NCI-H510A (cell line): ENCODE measurements at places on chromosomes 1 and 21.

GRCh38 chr1:48214820-48215219, 7.7 kb upstream of the SLC5A9 start:
- no peak for DNase-seq

DNA sequence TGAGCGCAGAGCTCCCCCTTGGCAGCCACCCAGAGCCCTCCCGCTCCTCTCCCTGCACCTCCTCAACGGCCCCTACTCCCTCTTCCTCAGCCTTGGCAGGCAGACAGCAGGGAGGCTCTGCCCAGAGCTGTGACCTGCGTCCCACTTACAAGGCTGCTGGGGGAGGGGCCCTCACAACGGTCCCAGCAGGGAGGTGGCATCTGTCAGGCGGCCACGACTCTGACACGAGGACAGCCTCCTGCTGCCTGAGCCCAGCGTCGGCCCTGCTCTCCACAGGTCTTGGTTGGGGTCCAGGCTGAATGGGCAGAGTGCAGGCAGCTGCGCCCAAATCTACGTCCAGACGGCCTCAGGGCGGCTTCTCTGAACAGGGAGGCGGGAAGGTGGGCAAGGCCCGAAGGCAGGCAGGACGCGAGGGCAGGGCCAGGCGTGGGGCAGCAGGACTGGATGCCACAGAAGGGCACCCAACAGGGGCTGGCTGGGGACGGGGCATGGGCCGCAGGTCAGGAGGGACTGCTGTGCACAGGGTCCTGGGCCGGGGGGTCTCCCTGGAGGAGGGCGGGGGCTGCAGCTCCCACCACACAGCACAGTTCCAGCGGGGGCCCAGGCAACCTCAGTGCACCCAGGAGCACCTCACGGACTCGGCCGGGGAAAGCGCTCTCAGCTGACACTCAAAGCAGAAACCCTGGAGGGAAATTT, 7.5 kb downstream of the SLC19A1 start:
- DNase-seq = no peak

DNA sequence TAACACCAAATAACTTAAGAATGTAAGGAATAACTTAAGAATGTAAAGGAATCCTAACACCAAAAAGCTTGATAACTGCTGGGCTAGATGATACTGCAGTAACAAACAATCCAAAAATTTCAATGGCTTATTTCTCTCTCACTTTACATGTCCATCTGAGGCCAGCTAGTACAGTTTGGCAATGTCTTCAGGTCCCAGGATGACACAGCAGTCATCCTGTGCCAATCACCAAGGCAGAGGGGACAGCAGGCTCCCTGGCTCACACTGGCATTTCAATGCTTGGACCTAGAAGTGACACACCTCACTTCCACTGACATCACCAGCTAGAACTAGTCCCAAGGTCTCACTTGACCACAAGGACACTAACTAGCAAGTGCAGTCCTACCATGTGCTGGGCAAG, 15.3 kb downstream of the DNAJC11 start:
- DNase-seq = no peak

GRCh38 chr1:195886000-195886399, 722.2 kb downstream of the KCNT2 start:
- no peak for DNase-seq

- no peak for DNase-seq
Measured at GRCh38 chr1:158002631-158003405, 9.4 kb downstream of the KIRREL1 start.

GRCh38 chr1:3601743-3602142, 9.6 kb downstream of the MEGF6 start:
- DNase-seq = no peak

- no peak for DNase-seq
Measured at GRCh38 chr21:32966120-32966519, 59.6 kb upstream of the OLIG2 start.

GRCh38 chr1:118479351-118479750, 294.3 kb upstream of the SPAG17 start:
- DNase-seq = no peak

DNA sequence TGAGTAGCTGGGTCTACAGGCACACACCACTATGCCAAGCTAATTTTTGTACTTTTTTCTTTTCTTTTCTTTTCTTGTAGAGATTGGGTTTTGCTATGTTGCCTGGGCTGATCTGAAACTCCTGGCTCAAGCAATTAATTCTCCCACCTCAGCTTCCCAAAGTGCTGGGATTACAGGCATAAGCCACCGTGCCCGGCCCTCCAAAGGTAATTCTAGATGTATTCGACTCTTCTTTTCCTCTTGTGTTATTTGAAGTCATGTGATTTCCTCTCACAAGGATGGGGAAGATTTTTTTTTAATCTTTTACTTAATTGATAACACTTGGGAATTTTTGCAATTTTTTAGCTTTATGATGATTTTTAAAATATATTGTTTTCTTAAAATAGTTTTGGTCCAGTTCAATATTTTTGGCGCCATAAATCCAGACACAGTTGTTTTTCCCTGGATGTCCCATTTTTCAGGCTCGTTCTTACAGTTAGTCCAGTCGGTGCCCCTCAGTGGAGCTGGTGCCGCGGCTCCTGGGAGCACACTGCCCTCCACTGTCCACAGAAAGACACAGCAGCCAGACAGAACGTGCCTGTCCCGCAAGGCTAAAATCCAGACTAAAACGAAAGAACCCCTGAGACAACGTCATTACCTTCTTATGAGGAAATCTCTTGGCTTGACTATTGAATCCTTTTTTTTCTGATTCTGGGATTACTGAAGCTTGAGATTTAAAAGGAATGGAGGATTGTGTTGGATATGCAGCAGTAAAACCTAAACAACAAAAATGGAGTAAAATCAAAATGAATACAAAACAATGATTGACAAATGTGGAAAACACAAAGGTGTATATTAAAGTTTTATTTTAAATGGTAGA, 22.4 kb downstream of the STPG1 start:
- DNase-seq = peak; percentile 41
